ENCODE measurements at places on chromosomes 5 and 9.

GRCh38 chr9:87016681-87017080 is 69.4 kb upstream of the GAS1 start:
- no peak for DNase-seq

GRCh38 chr9:7287065-7287464 is 512.5 kb downstream of the DMAC1 start:
- DNase-seq = no peak

- peak; percentile 37 for DNase-seq
Observed at GRCh38 chr5:102296178-102296817, at the start of gene SLCO4C1. Gene SLCO4C1, minus strand, starts transcription at chr5:102296284. Its CDS starts 22 bp downstream, at chr5:102296262.

- no peak for DNase-seq
Observed at GRCh38 chr5:150376799-150377771, 19.6 kb downstream of the TCOF1 start.

DNA sequence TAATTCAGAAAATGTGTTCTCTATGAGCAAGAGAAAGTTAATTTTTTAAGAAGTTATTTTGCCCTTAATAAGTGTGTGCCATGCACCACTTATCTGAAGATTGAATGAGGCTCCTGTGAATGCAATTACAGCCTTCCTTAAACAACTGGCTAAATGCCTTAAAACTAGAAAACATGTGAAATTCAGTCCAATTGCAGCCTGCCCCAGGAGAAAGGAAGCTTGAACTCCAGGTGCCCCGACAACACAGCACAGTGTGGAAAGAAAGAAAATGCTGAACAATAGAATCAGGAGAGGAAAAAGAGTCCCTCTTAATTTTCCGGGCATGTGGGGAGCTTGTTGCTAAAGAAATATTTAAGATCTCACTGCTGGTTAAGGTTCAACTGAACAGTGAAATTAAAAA is 8.8 kb downstream of the LHFPL2 start:
- no peak for DNase-seq

- DNase-seq = no peak
Observed at GRCh38 chr5:138873466-138874221, 1.5 kb downstream of the LRRTM2 start.

GRCh38 chr5:87020099-87020934 is 247.4 kb upstream of the RASA1 start:
- no peak for DNase-seq
